ENCODE measurements at places on chromosomes 2 and 18.
A peak's percentile ranks its signal among the peaks of the same experiment; 100 is the strongest.

DNA sequence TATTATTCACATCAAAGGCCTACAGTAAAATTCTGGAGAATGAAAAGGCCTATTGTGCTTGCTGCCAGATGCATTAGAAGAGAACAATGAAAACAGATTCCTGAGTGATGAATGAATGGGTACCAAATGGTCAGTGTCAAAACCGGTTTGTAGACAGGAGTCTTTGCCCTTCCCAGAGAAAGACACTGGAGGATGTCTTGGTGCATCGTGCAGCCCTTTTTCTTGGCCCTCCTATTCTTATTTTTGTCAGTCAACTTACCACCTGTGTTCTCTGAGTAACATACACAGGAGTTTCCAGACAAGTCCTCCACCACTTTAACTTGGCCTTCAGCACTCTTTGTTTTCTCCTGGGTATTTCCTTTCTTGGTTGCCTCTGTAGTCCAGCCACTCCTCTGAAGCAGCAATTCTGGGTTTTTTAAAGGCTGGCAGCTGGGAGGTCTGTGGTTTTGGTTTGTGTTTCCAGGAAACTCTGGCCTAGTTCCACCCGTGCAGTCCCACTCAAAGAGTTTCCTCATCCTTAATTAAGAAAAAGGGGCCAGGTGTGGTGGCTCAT lies 29.4 kb downstream of the PSTPIP2 start:
- H3K27me3 ChIP-seq, result no peaks in the 10 kb centered on the region
- H3K27ac ChIP-seq, result no peak overlapping the region
- H3K4me3 ChIP-seq, result no peak overlapping the region
- DNase-seq, result no peak
- no peaks in the 10 kb centered on the region for H3K36me3 ChIP-seq

DNA sequence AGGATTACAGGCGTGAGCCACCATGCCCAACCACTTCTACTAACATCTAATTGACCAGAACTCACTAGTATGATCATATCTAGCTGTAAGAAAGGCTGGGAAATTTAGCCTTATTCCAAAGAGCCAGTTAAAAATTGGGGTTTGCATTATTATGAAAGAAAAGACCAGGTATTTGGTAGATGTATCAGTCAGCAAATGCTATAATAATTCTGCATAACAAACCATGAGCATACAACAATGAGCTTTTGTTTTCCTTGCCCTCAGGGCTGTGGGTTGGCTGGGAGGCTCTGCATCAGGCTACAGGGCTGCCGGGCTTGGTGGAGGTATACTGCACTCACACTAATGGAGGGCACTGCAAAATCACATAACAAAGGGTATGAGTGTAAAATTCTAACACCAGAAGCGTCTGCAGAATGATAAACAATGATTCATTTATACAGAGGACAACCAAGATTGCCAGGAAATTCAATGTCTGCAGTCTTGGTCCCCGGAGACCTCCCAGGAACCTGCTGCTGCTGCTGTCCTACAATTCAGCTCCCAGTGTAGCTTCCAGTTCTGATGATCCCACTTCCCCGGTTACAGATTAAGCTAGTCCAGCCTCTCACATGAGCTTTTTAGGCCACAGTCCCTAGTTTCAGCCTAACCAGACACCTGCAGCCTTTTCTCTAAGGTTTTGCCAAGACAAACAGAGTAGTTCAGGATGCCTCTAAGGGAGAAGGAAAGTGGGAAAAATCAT lies 32.2 kb upstream of the ST3GAL5 start:
- no peak overlapping the region for H3K4me3 ChIP-seq
- H3K27ac ChIP-seq, result no peak overlapping the region
- no peaks in the 10 kb centered on the region for H3K36me3 ChIP-seq
- peak; percentile 28 for DNase-seq
- no peaks in the 10 kb centered on the region for H3K27me3 ChIP-seq

DNA sequence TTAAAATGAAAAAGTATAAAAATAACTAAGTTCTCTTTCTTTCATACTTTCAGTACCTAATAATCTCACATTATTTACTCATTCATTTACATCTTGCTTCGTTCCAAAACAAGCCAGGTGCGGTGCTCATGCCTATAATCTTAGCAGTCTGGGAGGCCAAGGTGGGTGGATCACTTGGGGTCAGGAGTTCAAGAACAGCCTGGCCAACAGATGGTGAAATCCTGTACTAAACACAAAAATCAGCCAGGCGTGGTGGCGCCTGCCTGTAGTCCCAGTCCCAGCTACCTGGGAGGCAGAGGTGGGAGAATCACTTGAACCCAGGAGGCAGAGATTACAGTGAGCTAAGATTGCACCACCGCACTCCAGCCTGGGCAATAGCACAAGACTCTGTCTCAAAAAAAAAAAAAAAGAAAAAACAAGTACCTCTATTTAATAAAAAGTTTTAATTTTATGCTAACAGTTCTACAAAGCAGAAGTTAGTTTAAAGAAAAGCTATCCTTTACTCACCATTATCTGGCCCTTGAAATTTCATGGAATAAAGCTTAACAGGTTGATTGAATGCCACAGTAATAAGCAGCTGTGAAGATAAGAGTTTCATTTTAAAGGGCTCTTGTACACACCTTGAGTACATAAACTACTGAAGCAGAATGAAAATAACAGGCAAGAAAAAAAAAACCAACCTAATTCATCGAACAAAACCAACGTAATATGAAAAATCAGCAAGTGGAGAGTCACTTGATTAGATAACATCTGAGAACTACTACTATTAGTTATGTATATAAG lies 22.5 kb downstream of the TXNL1 start:
- no peak for DNase-seq
- peaks cover 60% of the 10 kb centered on the region for H3K36me3 ChIP-seq
- H3K27me3 ChIP-seq, result no peaks in the 10 kb centered on the region
- H3K4me1 ChIP-seq, result no peaks in the 10 kb centered on the region
- H3K4me3 ChIP-seq, result no peak overlapping the region
- H3K27ac ChIP-seq, result no peak overlapping the region

- no peaks in the 10 kb centered on the region for H3K27me3 ChIP-seq
- no peaks in the 10 kb centered on the region for H3K36me3 ChIP-seq
- no peak for DNase-seq
- H3K27ac ChIP-seq, result no peak overlapping the region
Observed at GRCh38 chr2:23578964-23579671, 194.1 kb downstream of the KLHL29 start.

DNA sequence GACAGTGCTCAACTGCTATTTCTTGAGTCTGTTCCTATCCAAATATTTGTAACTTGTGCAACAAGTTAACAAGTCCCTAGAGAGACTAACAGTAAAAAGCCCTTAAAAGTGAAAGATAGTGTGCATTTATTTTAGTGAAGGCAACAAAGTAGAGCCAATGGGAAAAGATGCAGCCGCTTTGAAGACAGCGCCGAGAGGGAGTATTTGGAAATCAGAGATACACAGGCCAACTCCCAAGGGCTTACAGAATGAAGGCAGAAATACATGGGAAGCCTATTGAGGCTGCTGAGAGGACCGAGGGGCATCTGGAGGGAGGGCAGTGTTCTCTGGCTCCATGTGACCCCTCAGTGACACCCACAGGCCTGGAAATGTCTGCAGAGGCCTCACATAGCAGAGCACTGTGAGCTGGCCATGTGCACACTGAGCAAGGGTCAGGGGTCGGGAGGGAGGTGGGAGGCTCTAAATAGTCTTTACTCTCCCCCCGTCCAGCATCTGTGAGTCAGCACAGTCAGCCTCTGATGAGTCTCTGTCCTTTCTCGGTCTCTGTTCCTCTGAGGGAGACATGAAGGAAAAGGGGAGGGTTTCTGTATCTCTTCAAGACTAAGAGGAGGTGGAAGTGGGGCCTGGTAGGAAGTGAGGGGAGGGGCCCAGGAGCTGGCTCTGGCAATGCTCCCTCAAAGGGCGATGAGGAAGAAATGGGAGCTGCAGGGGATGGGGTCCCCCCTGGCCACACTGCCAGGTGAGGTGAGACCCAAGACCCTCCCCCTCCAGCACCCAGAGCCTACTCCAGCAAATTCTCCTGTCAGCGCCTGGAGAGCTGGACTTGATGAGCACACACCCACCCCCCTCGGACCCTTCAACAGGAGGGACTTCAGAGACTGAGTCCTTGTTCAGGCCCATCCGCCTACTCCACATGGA lies 133.6 kb downstream of the SP3 start:
- peaks cover 12% of the 10 kb centered on the region for H3K4me1 ChIP-seq
- H3K4me3 ChIP-seq, result no peak overlapping the region
- no peaks in the 10 kb centered on the region for H3K27me3 ChIP-seq
- no peaks in the 10 kb centered on the region for H3K36me3 ChIP-seq

DNA sequence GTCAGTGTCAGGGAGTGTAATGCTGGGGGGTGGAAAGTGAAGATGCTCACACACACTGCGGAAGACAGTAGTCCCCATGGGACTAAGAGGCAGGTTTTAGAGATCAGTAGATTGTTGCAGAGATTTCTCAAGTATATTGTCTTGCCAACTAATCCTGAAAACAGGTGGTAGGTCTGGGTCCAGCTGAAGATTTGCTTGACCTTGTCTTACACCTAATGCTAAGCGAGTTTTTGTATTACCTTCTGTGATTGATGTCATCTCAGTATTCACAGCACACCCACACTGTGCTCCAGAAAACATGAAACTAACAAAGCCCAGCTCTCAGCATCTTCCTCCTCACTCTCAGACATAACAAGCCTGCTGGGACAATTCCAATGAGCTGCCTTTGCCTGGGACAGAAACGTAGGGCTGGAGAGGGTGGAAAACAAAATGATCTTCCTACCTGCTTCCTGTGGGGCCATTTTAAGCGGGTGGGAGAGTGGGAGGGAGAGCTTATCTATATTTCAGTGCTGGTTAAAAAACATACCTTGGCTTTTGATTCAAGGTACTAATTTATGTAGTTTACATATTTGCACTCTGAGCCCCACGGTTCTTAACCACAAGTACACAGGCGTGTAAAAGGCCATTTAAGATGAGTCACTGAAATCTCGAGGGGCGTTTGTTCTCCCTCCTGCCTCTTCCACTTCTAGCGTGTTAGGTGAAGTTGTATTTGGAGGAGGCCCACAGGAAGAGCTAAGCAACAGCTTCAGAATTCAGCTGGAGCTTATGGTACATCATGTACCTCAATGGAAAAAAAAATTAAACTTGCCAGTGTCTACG lies 23.1 kb upstream of the RBMS1 start:
- H3K36me3 ChIP-seq, result no peaks in the 10 kb centered on the region
- no peak overlapping the region for H3K4me3 ChIP-seq

GRCh38 chr18:64099244-64099643 lies 49.6 kb downstream of the LINC00305 start:
- no peaks in the 10 kb centered on the region for H3K27me3 ChIP-seq
- no peak overlapping the region for H3K27ac ChIP-seq
- DNase-seq, result no peak
- H3K4me1 ChIP-seq, result no peaks in the 10 kb centered on the region
- no peak overlapping the region for H3K4me3 ChIP-seq
- H3K36me3 ChIP-seq, result no peaks in the 10 kb centered on the region

GRCh38 chr2:54387059-54387991 lies 68.8 kb upstream of the SPTBN1 start:
- H3K27me3 ChIP-seq, result no peaks in the 10 kb centered on the region
- DNase-seq, result no peak
- H3K36me3 ChIP-seq, result no peaks in the 10 kb centered on the region
- no peak overlapping the region for H3K4me3 ChIP-seq

- H3K36me3 ChIP-seq, result no peaks in the 10 kb centered on the region
- DNase-seq, result no peak
- no peak overlapping the region for H3K27ac ChIP-seq
- no peak overlapping the region for H3K4me3 ChIP-seq
- H3K4me1 ChIP-seq, result no peaks in the 10 kb centered on the region
Observed at GRCh38 chr2:202780514-202781021, 91.0 kb downstream of the ICA1L start.

- H3K27me3 ChIP-seq, result no peaks in the 10 kb centered on the region
- no peak overlapping the region for H3K27ac ChIP-seq
- no peak for DNase-seq
- H3K36me3 ChIP-seq, result peaks cover 5% of the 10 kb centered on the region
- peaks cover 15% of the 10 kb centered on the region for H3K4me1 ChIP-seq
- no peak overlapping the region for H3K4me3 ChIP-seq
Observed at GRCh38 chr18:48852292-48852691, 98.5 kb downstream of the SMAD7 start.

DNA sequence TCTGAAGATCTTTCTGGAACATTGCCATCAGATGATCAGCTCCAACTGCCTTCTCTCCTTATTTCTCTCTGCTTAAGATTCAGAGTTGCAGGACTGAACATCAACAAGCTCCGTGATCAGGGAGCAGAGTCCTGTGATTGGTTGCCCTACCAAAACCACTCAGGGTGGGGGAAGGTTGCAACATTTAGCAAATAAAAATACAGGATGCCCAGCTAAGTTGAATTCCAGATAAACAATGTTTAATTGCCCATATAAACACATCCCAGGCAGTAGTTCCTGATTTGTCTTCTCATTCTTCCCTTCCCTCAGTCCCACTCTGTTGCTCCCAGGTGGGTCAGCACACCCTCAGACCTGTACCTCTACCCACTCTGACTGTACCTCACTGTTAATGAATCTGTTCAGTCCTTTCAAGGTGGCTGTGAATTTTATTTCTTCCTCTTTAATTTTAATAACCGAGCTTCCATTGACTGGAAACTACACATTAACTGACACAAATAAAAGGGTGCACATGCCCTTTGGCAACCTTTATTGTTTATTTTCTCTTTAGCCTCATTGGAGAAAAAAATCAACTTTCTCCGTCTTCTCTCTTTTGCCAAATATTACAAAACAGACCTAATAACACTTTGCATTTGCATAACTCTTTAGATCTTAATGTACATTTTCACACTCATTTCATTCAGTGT lies 167.1 kb upstream of the PKDCC start:
- H3K4me3 ChIP-seq, result no peak overlapping the region
- no peak for DNase-seq
- no peaks in the 10 kb centered on the region for H3K27me3 ChIP-seq
- H3K4me1 ChIP-seq, result no peaks in the 10 kb centered on the region
- no peaks in the 10 kb centered on the region for H3K36me3 ChIP-seq
- H3K27ac ChIP-seq, result no peak overlapping the region

DNA sequence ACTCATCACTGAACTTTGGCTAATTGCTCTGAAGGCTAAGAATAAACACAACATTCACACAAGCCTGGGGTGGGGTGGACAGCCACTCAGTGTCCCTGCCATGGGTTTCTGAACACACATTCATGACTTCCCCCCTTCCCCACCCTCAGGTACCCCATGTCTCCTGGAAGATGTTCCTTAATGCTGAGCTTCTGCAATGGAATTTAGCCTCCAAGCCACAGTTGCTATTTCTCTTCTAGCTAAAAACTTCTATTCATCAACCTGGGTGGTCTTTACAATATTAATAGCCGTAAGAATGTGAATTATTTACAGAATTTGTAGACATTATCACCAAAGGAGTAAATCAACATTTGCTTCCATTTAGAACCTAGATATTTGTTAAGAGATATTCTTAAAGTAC lies 175.1 kb downstream of the ACKR3 start:
- no peak overlapping the region for H3K4me3 ChIP-seq
- no peaks in the 10 kb centered on the region for H3K36me3 ChIP-seq
- no peak for DNase-seq
- no peaks in the 10 kb centered on the region for H3K27me3 ChIP-seq
- H3K4me1 ChIP-seq, result peaks cover 11% of the 10 kb centered on the region
- H3K27ac ChIP-seq, result peak overlapping the region; percentile 65

GRCh38 chr2:234981197-234982095 lies 29.6 kb downstream of the SH3BP4 start:
- H3K27me3 ChIP-seq, result no peaks in the 10 kb centered on the region
- H3K27ac ChIP-seq, result peak overlapping the region; percentile 57
- peaks cover 42% of the 10 kb centered on the region for H3K4me1 ChIP-seq
- peak overlapping the region; percentile 19 for H3K4me3 ChIP-seq
- peak; percentile 94 for DNase-seq
- no peaks in the 10 kb centered on the region for H3K36me3 ChIP-seq

GRCh38 chr2:170201734-170202393 lies 23.9 kb downstream of the MYO3B start:
- no peak for DNase-seq
- no peak overlapping the region for H3K27ac ChIP-seq
- H3K4me1 ChIP-seq, result no peaks in the 10 kb centered on the region
- H3K4me3 ChIP-seq, result no peak overlapping the region
- no peaks in the 10 kb centered on the region for H3K27me3 ChIP-seq
